GM12864 (cell line): ENCODE measurements at places on chromosomes 4 and X.

DNA sequence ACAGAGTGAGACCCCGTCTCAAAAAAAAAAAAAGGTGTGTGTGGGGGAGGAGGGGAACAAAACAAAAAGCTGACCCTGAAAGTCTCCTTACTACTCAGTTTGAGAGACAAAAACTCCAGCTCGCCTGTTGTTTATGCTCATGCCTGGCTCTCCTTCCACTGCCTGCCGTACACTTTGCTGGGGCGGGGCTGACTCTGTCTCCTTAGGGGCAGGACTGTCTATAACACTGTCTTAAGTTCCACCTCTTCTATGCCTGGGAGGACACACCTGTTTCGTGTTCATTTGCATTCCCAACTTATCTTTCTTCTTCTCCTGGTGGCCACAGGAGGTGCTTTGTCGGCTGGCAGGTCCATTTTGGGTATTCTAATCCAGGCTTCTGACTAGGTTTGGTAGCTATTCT is 81.4 kb downstream of the MTNR1A start:
- DNase-seq = no peak

GRCh38 chr4:166197166-166197565 is 324.1 kb downstream of the TLL1 start:
- DNase-seq = no peak

DNA sequence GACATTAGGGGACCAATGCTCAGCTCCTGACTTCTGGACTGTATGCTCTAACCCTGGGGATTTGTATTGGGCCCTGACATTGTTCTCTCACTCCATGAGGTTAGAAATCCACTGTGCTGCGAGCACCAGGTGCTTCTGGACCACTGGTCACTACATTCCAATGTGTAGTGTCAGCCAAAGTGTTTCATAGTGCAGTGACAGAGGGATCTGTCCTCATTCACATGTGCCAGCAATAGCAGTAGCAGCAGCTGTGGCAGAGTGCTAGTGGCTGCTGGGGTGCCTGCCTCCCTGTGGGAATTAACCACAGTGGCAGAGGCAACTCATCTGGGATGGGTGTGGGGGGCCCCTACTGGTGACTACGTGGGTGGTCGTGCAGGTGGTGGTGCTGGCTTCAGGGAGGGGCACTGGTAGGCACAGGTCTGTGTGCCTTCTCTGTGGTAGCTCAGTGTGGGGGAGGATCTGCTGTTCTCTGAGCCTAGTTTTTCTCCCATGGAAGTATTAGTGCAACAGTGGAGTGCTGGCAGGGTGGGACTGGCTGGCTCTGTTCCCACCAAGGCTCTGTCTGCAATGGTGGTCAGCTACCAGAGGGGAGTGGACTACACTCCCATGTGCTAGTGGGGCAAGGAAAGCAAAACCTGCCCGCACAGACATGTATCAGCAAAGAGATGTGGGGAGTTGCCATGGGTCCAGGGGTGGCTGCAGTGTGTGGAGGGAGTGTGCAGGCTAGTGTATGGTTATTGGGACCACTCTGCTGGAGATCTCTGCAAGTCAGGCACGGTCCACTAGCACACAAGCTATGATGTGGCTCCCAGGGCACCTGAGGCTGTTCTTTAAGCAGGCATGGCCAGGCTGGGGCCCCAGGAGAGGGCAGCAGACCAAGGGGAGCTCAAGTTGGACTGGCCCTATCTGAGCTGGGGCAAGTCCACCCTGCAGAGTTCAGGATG is 78.5 kb downstream of the SCLT1 start:
- no peak for DNase-seq

DNA sequence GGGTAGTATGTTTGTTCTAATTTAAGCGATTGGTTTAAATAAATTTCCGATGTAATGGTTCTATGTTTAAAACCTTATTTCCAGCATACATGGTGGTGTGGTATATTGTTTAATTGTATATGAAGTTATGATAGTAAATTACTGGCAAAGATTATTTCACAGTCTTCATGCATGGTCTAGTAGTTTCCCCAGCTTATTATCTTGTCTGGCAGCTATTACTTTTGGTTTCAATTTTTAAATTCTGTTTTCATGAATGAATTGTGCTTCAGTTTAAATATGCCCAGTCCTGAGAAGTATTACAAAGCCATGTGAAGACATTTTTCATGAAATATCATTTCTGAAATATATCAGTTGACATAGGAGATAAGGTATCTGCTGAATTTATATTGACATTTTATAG is 6.3 kb downstream of the ALG13 start:
- DNase-seq = no peak

DNA sequence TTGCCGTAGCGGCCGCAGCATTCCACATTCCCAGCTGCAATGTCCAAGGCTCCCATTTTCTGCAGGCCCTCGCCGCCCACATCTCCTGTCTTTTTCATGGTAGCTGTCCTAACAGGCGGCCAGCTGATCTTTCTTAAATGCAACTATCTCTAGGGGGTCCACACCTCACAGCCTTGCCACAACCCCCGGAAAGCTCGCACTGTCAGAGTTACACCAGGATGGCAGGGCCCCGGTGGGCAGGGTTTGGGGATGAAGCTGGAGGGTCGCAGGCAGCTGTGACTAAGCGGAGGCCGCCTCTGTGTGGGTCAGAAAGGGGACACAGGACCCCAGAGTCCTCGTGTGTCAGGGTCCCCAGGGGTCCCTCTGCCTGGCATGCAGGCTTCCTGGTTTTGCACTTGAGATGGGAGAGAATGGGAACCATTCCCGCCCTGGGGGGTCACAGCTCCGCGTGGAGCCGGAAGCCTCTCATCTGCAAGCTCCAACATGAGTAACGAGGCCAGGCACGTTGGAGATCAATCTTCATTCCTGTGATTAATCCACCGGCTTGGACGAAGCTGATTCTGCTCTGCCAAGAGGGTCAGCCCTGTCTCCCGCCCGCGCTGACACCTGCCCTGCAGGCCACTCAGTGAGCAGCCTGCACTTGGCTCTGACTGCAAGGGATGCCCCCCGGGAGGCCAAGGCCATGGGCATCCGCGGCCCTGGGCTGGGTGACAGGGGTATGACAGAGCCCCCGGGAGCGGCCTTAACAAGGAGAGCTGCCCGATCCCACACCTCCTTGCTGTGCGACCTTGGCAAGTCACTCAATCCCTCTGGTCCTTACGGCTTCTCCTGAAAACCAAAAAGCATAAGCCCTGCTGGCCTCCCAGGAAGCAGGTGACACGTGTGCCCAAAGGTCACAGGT is 97.9 kb downstream of the ADRA2C start:
- no peak for DNase-seq

GRCh38 chrX:142671036-142671435 is 354.7 kb upstream of the SPANXN4 start:
- no peak for DNase-seq

DNA sequence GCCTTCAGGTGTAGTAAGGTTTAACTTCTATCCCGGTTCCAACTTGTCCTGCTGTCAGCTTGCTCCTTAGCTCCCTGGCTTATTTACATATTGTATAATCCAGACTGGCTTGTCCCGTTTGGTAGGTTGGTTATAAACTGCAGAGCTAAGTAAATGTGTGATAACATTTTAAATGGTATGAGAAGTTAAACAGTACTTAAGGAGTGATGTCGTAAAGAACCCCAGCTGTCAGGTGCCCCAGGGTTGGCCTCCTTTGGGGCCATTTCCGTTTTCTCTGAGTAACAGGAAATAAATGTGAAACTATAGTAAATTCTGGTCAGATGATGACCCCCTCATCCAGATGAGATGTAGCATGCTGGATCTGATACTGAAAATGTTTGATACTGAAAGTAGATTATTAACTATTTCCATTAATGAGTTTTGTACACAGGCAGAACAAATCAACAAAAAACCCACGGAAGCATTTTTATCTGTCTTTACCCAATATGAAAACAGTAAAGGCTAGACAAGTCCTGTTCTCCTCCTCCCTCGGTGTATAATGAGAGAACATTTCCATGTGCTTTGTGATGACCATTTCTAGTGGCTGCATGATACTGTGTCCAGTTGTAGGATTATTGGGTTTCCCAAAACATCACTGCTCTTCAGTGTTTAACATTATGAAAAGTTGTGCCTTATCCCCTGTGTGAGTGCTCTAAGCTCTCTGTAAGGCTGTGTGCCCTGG is 22.4 kb downstream of the GAB1 start:
- DNase-seq = peak; percentile 62

DNA sequence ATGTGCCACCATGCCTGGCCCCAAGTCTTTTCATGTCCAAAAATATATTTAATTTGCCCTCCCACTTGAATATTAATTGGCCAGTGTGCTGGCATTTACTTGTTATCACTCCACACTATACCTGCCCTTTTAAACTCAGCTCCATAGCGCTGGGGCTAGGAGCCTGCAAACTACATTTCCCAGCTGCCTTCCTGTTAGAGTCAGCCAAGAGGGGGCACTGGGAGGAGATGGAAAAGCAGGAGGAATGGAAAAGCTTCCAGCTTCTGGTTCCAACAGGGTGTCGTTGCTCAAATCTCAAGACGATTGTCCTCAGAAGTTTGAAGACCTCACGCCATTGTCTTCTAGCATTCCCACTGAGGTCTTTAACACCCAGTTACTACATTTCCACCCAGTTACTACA is 315.5 kb downstream of the BCOR start:
- no peak for DNase-seq

GRCh38 chr4:154124539-154125255 is 335.8 kb upstream of the SFRP2 start:
- no peak for DNase-seq

- DNase-seq = no peak
Observed at GRCh38 chr4:119707336-119707735, 78.7 kb upstream of the PDE5A start.

DNA sequence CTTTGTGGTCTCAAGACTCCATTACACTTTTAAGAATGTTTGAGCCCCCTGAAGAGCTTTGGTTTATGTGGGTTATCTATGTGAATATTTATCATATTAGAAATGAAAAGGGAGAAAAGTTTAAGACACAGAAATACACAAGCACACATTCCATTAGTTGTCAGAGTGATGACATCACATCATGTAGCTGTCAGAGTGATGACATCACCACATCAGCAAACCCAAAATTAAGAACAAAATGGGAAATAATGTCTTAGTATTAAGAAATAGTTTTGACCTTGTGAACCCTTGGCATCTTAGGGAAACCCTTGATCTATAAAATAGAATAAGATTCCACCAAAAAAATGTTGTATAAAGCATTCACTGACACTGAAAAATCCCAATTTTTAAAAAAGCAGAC is 195.9 kb downstream of the TSPAN5 start:
- DNase-seq = no peak

GRCh38 chr4:186840771-186841301 is 117.2 kb upstream of the FAT1 start:
- no peak for DNase-seq

GRCh38 chr4:45518832-45519231 is 605.0 kb downstream of the GABRG1 start:
- DNase-seq = no peak

DNA sequence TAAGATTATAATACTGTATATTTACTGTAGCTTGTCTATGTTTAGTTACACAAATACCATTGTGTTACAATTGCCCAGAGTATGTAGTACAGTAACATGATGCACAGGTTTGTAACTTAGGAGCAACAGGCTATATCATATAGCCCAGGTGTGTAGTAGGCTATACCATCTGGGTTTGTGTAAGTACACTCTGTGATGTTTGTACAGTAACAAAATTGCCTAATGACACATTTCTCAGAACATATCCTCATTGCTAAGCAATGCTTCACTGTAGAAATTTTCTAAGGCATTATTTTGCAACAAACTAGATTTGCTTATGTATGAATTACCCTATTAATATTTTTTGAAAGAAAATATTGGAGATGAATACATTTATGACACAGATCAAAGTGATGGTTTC is 1390.9 kb downstream of the C4orf33 start:
- DNase-seq = no peak

DNA sequence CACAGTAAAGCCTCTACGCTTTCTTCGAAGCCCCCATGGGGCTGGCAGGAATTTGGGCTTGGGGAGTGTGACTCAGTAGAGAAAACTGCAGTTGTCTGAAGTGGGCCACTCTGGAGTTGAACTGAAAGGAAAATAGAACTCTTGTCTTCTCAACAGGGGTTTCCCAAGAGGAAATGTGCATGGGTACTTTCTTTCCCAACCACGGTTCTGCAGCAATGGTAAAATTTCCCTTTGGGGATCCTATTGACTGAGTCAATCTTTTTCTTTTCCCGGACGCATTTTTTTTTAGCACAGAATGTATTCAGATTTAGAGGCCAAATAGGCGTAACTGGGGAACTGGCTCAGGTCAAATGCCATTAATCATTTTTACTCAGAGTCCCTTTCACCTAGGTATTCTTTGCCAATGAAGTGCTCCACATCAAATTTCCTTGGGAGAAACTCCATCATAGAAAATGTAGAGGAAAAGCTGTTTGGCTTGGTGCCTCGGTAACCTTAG is 269.3 kb downstream of the STIM2 start:
- DNase-seq = no peak

DNA sequence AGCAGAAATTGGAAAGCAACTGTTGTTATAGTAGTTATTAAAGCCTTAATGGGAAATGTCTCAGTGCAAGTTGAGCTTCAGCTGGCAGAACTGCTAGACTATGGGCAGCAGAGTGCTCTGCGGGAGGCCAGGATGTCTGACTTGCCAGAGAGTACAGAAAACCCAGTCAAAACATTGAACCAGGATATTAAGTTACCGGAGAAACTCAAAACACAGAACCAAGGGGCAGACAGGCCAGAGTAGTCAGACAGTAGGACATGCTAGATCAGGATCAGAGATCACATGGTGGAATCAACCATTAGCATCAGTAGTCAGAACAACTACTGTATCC is 72.9 kb upstream of the TNIP3 start:
- DNase-seq = no peak

GRCh38 chr4:155891058-155891457 is 12.4 kb upstream of the TDO2 start:
- DNase-seq = no peak

DNA sequence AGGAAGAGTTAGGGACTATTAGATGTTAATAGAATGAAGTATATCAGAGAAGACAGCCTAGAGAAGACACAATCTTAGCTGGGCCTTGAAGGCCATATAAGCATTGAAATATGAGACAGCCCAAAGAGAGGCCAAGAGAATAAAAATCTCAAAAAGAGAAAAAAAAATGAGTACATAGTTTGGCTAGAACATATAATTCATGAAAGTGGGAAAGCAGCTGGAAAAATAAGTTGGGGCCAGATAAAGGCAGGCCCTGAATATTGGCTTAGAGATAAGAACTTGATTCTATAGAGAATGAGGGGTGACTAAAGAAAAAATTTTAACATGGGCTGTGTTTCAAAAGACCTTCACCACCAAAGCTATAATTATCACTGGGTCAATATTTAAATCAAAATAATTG is 7.4 kb upstream of the UTP3 start:
- no peak for DNase-seq
